ENCODE measurements at places on chromosomes 5 and 9. TPM values are rescaled to one million over a fixed set of nuclear protein-coding genes. Genes with fewer than 3 reads are reported as not detected.

DNA sequence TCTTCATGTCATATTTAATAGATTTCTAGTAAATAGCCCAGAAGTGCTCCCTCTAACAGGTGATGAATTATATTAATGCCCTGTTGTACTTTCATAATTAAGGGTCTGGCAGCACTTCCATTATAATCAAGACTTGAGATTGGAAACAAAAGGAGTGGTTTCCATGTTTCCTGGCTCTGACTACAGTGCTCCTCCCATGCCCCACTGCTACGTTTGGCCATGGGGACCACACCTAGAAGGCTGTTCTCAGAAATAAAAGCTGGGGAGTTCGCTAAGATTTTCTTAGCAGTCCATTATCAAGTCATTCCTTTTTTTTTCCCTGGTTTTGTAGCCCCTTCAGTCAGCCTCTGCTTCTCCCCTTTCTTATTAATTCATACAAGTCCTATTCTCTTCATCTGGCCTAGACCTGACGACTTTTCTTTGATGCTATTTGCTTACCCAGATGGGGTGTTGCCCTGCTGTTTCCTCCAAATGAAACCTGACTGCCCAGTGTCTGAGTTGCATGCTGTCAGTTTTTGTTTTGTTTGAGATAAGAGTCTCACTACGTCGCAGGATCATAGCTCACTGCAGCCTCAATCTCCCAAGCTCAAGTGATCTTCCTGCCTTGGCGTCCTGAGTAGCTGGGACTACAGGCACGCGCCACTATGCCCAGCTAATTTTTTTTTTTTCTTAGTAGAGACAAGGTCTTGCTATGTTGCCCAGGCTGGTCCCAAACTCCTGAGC is 312.1 kb upstream of the EFNA5 start:
- no peak for DNase-seq

DNA sequence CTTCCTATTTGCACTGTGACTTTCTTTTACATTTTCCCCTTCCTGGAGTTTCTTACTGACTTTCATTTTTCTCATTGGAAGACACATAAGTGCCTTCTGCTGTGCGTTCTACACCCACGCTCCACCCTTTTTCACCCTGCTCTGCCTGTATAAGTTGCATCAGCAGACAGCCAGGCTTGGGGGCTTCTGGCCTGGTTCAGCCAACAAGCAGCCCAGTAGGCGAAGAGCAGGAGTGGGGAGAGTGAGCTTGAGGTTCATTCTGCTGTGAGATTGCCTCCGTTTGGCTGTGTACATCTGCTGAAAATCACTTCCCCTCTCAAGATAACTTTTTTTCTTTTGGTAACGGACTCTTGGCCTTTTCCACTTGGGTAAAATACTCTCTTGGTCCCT is 38.4 kb downstream of the RASGRF2 start:
- no peak for DNase-seq

DNA sequence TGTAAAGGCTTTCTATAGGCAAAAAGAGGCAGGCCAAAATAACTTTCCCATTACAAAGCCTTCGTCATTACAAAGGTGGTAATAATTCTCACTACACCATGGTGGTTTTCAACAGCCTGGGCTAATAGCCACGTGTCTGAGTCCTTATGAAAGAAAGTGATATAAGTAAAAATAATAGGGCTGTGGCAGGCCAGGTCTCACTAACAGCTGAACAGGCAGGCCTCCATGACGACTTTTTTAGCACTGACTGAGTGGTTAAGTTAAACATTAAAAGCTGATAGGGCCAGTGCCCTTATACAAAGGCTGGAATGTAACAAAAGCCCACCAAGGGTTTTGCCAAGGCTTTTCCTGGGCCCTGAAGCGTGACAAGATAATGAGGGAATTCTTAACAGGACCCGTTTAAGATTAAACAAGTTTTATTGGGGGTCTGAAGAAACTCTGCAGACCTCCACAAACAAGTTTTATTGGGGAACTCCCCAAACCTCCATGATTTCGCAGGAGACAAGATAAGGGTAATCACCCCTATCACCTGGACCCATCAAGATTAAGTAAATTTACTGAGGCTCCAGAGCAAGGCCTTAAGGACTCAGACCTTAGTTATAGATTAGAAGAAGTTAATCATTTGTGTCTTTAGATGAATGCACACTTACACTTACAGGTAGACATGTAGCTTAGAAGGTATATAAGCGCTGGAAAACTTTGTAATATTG is 412.9 kb downstream of the CHSY3 start:
- peak; percentile 90 for DNase-seq

GRCh38 chr5:179816401-179816795 is 4.3 kb upstream of the SQSTM1 start:
- no peak for DNase-seq

- DNase-seq: no peak
Measured at GRCh38 chr5:160371294-160371693, 868 bp upstream of the C1QTNF2 start.

Gene CTXN3
- total RNA-seq: not detected
